Activated CD4-positive, alpha-beta memory T cell treated with anti-CD3 and anti-CD28 coated beads, Interleukin-2, amount 10 ng/mL, durations not matched to agents 7 days and 5 days (primary cell): ENCODE measurements at places on chromosomes 12 and 14. TPM values are rescaled to one million over a fixed set of nuclear protein-coding genes. Genes with fewer than 3 reads are reported as not detected.

The CABP1 gene
- total RNA-seq = 0.45 TPM

The ORMDL2 gene
- total RNA-seq = 60.2 TPM

The PPP1R36 gene
- total RNA-seq = 0.53 TPM

The RND1 gene
- total RNA-seq = 3.0 TPM

GRCh38 chr12:19752712-19753111, 313.4 kb downstream of the AEBP2 start:
- DNase-seq = no peak

DNA sequence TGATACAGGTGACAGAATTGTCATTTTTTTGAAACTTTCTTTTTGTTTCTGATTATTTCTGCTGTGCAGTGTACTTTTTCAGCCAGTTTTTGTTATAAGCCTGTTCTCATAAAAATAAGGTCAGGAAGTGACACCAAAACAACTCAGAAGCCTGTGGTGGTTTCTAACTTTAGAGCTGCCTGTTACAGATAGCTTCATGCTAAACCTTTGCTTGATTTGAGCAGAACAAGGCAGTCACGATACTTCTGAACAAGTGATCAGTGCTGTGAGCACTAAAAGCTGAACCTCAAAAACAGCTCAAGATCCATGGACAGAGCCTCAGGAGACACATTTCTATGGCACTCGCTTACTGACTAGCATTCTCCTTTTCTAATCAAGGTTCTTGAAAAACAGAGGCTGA, 82.0 kb downstream of the PRKCH start:
- DNase-seq = peak; percentile 40

DNA sequence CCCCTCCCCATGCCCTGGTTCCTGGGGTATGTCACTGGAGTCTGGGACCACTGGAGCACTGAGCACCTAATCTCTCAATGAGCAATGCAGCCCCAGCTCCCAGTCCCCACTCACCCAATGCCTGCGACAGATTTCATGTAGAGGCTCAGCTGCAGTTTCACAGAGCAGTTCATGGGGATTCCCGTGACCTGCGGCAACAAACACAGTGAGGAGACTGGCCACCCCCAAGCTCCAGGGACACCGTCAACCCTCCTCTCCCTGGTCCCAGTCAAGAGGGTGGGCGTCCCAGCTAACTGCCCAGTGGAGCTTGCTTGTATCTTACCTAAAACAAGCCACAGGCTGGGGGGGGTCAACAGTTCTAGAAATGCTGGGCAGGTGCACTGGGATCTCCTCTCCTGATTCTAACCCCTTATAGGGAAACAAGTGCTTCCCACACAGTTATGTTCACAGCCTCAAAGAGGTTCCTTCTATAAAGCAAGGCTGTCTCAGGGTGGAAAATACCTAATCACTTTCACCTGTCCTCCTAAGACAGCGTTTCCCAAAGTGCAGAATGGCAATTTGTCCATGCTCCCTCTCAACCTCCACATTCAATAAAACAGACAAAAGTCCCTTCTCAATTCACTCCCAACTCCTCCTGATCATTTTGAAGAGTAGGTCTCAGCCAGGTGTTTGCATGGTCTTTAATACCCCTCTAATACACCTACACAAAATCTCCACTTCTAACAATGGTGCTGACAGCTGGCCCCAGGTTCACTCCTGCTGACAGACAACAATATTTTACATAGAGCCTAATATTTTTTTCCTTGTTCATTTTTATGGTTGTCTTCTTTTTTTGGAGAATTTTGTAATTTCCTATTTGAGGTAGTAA, 68.3 kb downstream of the SCARB1 start:
- no peak for DNase-seq

DNA sequence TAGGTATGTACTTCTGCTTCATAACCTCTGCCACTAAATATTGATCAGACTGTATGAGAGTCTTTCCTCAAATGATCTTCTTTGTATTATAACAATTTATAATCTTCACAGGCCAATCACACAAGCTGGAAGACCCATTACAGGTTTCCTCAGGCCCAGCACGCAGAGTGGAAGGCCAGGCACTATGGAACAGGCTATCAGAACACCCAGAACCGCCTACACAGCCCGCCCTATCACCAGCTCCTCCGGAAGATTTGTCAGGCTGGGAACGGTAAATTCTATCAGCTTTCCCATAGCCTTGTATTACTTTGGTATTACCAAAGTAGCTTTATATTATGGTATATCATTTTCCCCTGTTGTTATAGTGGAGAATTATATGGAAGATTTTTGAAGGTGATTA, 16.5 kb downstream of the TTC8 start:
- DNase-seq = no peak

DNA sequence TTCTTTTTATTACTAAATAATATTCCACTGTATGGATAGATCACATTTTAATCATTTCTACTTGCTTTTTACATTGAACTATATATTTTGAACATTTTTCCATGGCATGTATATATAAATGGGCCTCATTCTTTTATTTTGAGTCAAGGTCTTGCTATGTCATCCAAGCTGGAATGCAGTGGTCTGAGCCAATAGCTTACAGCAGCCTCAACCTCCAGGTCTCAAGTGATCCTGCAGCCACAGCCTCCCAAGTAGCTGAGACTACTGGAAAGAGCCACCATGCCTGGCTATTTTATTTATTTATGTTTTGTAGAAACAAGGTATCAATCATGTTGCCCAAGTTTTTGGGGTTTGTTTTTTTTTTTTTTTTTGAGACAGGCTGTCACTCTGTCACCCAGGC, 7.6 kb downstream of the FCF1 start:
- DNase-seq = no peak

- DNase-seq = no peak
These were observed 41.3 kb upstream of the DUSP6 start for GRCh38 chr12:89393551-89394121.

- DNase-seq = no peak
These were observed 88.1 kb upstream of the DHRS4 start for GRCh38 chr14:23865502-23865901.

GRCh38 chr12:108193493-108193892, 64.4 kb downstream of the WSCD2 start:
- DNase-seq = no peak

- DNase-seq = no peak
These were observed 5.4 kb downstream of the HMGA2 start for GRCh38 chr12:65829716-65830115.

DNA sequence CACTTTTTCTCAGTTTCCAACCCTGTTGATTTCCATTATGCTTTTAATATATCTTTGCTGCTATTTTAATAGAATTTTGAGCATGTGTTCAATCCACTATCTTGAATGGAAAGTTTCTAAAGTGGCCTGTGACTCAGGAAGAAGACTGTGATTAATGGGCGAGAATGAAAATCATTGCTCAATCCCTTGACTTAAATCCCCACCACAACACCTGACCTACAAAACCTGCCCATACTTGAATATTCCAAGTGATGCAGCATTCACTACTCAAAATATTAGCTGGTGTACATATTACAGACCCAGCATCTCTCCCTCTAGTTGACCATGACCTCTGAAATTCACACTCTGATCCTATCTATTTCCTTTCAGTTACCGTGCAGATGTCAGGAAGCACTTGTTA, 1.3 kb upstream of the OAS3 start:
- no peak for DNase-seq

GRCh38 chr12:128643155-128643554, 180.6 kb downstream of the SLC15A4 start:
- DNase-seq = no peak

- no peak for DNase-seq
These were observed 64.3 kb downstream of the ANKS1B start for GRCh38 chr12:99920353-99920960.

DNA sequence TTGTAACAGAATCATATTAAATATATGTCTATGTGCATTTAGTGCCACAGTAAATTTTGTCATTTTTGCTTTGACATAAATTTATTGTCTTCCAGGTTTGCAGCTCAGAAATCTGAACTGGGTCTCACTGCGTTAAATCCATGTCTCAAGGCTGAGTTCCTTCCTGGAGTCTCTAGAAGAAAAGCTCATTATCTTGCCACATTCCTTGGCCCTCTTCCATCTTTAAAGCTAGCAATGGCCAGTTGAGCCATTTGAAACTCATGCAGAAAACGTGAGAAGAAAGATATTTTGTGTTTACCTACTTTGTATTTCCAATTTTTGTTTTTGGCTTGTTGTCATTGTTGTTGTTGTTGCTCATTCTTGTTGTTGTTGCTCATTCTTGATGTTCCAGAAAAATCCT, 10.7 kb downstream of the PRH1 start:
- no peak for DNase-seq
